ENCODE measurements at places on chromosomes 11 and 22. TPM values are rescaled to one million over a fixed set of nuclear protein-coding genes. Genes with fewer than 3 reads are reported as not detected.

- DNase-seq = no peak
Observed at GRCh38 chr11:13291361-13291760, 13.8 kb downstream of the BMAL1 start.

GRCh38 chr11:105407101-105407500 is 202.8 kb upstream of the GRIA4 start:
- DNase-seq = no peak

DNA sequence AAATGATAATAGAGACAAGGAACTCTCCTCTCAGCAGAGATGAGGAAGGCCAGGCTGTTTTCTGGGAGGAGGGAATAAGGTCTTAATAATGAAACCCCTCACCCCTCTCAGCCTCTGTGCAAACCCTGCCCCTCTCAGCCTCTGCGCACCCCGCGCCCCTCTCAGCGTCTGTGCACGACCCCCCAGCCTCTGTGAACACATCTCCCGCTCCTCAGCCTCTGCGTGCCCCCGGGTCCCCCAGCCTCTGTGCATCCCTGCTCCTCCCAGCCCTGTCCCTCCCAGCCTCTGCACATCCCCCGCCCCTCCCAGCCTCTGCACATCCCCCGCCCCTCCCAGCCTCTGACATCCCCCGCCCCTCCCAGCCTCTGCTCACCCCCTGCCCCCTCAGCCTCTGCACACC is 837.8 kb downstream of the TBC1D22A start:
- no peak for DNase-seq

ART1 gene
- total RNA-seq = not detected

IGSF9B gene
- total RNA-seq = 5.6 TPM

ABCC8 gene
- 0.52 TPM for total RNA-seq

CALCA gene
- total RNA-seq = not detected

KRTAP5-8 gene
- total RNA-seq = not detected

Measured in HT-29 (cell line).